ENCODE measurements at places on chromosomes 11 and 22.

DNA sequence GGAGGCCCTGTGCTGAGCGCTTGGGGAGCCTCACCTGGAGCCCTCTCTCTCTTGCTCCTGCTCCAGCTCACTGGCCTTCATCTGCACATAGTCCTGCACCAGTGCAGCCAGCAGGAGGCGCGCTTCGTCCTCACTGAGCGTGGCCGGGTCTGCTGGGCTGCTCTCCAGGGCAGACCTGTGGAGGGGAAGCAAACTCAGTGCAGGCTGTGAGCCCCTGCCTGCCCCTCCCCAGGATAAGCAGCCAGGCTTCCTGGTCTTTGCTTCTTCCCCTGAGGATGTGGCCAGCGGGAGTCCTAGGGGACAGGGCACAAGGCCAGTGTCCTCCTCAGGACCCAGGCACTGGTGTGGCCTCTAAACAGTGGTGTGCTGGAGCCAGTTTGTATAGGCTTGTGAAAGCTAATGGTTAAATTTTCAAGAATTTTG, 2.2 kb downstream of the CALCA start:
- peak; percentile 25 for DNase-seq

GRCh38 chr11:47589977-47590861, 3.7 kb downstream of the FAM180B start:
- no peak for DNase-seq

- DNase-seq: no peak
Observed at GRCh38 chr22:19986011-19986409, 30.6 kb downstream of the ARVCF start.

DNA sequence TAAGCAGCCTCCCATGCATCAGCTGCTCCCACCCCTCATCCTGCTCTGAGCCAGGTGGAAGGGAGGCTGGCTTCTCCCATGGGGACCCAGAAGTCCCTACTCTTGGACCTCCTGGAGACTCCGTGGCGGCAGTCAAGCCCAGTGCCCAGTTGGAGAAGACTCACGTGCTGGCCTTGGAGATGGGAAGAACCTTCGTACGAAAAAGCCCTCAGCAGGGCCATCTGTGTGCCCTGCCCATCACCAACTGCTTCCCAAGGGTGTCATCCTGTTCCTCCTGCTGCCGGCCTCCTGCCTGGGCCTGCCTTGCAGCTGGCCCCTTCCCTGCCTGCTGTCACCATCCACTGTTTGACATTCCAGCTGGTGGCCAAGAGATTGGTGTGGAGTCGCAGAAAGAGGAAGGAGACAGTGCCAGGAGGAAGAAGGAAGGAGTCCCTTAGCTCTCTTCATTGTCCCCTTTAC, 28.0 kb downstream of the ARHGAP1 start:
- no peak for DNase-seq

GRCh38 chr11:1854949-1855885, 2.3 kb downstream of the LSP1 start:
- DNase-seq: no peak

Measured in CD4-positive, alpha-beta T cell treated with Interleukin-4 for 1 hour (primary cell).